GM03348 (cell line): ENCODE measurements at places on chromosomes 11 and 22.

DNA sequence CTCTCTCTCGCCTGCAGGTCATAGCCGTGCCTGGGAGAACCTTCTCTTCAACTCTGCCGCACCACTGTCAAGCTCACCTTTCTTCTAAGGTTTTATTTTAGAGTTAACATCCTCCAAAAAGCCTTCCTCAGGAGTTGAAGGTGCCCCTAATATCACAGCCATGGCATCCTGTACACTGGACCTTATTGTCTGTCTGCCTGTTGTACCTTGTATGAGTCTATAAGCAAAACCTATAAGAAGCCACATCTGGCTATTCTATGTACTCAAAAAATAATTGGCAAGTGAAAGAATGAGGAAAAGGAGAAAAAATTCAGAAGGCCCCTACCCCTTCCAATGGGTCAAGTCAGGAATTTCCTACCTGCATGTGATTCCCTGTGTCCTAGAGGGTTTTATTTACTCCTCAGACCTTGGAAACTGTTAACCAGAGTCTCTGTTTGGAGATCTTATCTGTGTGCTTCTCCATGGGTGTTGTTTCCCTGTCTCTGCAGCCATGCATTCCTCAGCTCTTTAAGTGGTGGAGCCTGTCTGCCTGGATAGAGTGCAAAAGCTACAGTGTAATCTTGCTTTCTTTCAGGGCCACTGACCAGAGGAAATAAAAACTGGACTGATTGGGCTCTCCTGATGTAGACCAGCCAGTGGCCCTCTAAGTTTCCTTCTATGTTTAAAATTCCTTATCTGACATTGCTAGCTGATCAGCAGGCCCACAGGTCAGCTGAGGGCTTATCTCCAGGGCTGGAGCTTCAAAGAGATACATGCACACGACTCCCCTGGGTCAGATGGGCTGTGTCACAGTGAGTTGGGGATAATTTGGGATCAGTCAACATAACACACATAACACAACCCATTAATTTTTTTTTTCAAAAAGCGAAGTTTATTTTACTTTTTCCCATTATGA is 37.6 kb upstream of the TMEM135 start:
- peak; percentile 40 for DNase-seq

DNA sequence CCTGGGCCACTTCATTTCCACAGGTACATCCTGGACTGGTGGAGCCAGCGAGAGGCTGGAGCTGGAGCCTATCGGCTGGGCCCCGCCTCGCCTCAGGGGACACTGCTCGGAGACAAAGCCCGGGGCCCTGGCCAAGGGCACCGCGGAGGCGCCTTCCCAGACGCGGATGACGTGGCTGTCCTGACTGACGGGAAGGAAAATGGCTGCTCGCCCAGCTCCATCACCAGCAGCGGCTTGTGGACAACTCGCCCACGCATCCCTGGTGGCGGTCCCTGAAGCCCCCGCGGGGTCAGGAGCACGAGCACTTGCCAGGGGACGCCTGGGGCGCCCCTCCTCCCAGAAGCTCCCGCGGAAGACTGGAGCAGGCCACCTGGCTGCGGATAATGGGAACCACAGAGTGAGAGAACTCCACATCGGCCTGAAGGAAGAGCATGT is 49.6 kb downstream of the CECR2 start:
- no peak for DNase-seq

GRCh38 chr11:119880143-119880542 is 151.1 kb upstream of the NECTIN1 start:
- DNase-seq: no peak

- no peak for DNase-seq
These were observed 439 bp downstream of the YAP1 start for GRCh38 chr11:102110761-102111010.

GRCh38 chr11:21564833-21565682 is 627.8 kb upstream of the ANO5 start:
- DNase-seq: no peak

GRCh38 chr22:37519268-37520195 is at the start of gene CARD10:
TSS of gene CARD10 (minus strand) at chr22:37519415. CDS start at chr22:37519200, 215 bp downstream.
- peak; percentile 64 for DNase-seq

DNA sequence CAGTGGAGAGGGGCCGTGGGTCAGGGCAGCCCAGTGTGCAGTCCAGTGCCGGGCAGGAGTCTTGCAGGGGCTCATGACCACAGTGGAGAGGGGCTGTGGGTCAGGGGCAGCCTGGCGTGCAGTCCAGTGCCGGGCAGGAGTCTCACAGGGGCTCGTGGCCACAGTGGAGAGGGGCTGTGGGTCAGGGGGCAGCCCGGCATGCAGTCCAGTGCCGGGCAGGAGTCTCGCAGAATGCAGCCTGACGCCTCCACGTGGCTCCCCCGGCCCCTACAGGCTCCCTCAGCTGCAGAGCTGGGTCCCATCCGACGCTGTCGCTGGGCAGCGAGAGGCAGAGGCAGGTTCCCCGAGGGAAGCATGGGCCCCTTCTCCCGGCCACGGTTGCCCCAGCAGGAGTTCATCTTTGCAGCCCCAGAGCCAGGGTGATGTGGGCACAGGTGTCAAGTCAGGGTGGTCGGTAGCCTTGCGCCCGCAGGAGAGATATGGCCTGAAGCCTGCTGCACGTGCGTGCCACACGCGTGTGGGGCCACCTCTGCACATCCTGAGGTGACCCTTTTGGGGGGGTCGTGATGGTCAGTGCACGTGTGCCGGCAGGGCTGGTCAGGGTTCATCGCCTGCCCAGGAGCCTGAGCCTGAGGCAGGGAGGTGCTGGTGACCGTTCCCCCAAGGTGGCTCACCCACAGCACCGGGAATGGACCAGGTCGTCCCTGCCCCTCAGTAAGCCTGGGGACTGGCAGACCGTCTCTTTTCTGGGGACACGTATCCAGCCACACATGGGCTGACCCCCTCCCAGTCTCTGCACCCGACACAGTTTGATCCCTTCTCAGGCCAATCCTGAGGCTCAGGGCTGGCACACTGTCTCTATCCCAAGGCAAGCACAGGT is 2.9 kb downstream of the IFITM5 start:
- DNase-seq: no peak

DNA sequence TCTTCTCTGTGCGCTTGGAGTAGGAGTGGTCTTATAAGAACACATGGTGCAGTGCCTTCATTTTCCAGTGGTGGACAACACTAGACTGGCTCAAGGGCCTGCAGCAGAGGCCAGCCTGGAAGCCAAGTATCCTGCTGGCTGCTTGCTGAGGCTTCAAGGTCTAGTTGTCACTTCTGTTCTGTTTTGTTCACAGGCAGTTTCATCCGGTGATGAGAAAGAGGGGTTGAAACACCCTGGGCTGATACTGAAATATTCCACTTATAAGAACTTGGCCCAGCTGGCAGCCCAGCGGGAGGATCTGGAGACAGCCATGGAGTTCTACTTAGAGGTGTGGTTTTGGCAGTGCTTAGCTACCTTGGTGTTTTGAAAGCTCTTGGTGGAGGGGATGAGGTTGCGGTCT is 29.8 kb downstream of the CABIN1 start:
- DNase-seq: no peak

- DNase-seq: no peak
These were observed 9.1 kb upstream of the SERHL2 start for GRCh38 chr22:42544686-42545085.

- DNase-seq: peak; percentile 37
These were observed 22.9 kb downstream of the CDKN1C start for GRCh38 chr11:2862395-2863275.
